Mesothelial cell of epicardium (in vitro differentiated cells): ENCODE measurements at places on chromosomes 6 and 20.
A peak's percentile ranks its signal among the peaks of the same experiment; 100 is the strongest.

- peak overlapping the region; percentile 94 for H3K27ac ChIP-seq
- H3K36me3 ChIP-seq: peaks cover 2% of the 10 kb centered on the region
- H3K4me1 ChIP-seq: peaks cover 69% of the 10 kb centered on the region
- peaks cover 7% of the 10 kb centered on the region for H3K27me3 ChIP-seq
- H3K4me3 ChIP-seq: no peak overlapping the region
- no peak for DNase-seq
Observed at GRCh38 chr20:58130156-58130555, 98.3 kb downstream of the ANKRD60 start.

- no peak for DNase-seq
- H3K36me3 ChIP-seq: peaks cover 29% of the 10 kb centered on the region
- H3K4me1 ChIP-seq: no peaks in the 10 kb centered on the region
Observed at GRCh38 chr6:127288705-127289104, 22.0 kb downstream of the RNF146 start.

- DNase-seq: no peak
- no peak overlapping the region for H3K4me3 ChIP-seq
- H3K27ac ChIP-seq: peak overlapping the region; percentile 87
- peaks cover 23% of the 10 kb centered on the region for H3K4me1 ChIP-seq
- no peaks in the 10 kb centered on the region for H3K27me3 ChIP-seq
- H3K36me3 ChIP-seq: peaks cover 32% of the 10 kb centered on the region
Observed at GRCh38 chr6:122459240-122459639, 12.4 kb downstream of the SERINC1 start.

- no peak overlapping the region for H3K4me3 ChIP-seq
- DNase-seq: no peak
- H3K36me3 ChIP-seq: no peaks in the 10 kb centered on the region
- H3K4me1 ChIP-seq: peaks cover 35% of the 10 kb centered on the region
Observed at GRCh38 chr6:168132531-168133167, 53.6 kb upstream of the FRMD1 start.

GRCh38 chr6:134984821-134985220 lies 34.9 kb upstream of the ALDH8A1 start:
- peaks cover 29% of the 10 kb centered on the region for H3K36me3 ChIP-seq
- no peaks in the 10 kb centered on the region for H3K4me1 ChIP-seq
- no peak overlapping the region for H3K4me3 ChIP-seq

DNA sequence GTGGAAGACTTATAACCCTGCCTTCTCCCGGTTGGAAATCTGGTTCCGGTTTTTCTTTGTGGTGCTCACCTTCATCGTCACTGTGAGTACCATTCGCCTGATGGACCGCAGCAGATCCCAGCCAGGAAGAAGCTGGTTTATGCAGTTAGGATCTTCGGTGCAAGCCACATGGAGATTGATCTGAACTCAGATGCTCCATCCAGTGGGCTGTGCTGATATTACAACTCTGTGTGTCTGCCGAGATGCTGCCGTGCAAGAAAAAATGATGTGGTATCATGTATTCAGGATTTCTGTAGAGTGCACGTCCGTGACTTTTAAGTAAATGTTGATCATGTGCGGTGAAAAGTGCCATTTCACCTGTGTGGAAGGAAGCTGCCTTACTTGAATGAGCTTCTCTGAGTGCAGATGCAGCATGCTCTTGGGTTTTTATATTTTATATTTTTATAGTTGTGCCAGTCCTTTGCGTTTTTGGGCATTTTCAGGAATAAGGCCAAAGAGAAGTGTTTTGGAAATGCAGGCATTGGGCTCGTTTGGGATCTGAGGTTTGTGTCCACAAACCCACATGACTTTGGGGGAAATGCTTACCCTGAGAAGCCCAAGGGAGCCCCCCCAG lies 39.2 kb downstream of the DYNLT1 start:
- H3K4me3 ChIP-seq: no peak overlapping the region
- DNase-seq: peak; percentile 68
- no peaks in the 10 kb centered on the region for H3K27me3 ChIP-seq
- H3K27ac ChIP-seq: no peak overlapping the region
- H3K4me1 ChIP-seq: peaks cover 2% of the 10 kb centered on the region

DNA sequence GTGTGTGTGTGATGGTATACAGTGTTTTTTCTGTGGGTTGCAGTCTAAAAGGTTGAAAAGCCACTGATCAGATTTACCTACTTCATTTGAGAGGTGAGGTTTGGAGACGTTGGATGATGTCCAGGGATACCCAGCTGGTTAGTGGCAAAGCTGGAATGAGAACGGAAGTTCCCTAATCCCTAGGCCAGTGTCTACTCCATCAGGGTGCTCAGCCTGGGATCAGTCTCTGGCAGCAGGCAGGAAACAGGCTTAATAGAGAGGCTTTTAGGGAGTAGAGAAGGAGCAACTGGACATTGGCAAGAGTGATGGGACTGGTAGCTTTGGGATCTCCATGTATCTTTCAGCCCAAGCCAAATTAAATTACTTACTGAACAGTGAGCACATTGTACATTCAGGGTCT lies 80.7 kb downstream of the C6orf52 start:
- DNase-seq: no peak
- no peak overlapping the region for H3K4me3 ChIP-seq
- peaks cover 23% of the 10 kb centered on the region for H3K36me3 ChIP-seq
- no peaks in the 10 kb centered on the region for H3K27me3 ChIP-seq

GRCh38 chr6:28897369-28897745 lies 26.4 kb downstream of the TRIM27 start:
- H3K27me3 ChIP-seq: peaks cover 3% of the 10 kb centered on the region
- H3K4me3 ChIP-seq: peak overlapping the region; percentile 99
- peak overlapping the region; percentile 100 for H3K27ac ChIP-seq
- DNase-seq: no peak
- H3K4me1 ChIP-seq: peaks cover 9% of the 10 kb centered on the region

- DNase-seq: no peak
- H3K36me3 ChIP-seq: peaks cover 15% of the 10 kb centered on the region
- H3K4me1 ChIP-seq: peaks cover 9% of the 10 kb centered on the region
- no peak overlapping the region for H3K4me3 ChIP-seq
- no peaks in the 10 kb centered on the region for H3K27me3 ChIP-seq
- H3K27ac ChIP-seq: peak overlapping the region; percentile 94
Observed at GRCh38 chr6:2790588-2791449, 25.6 kb downstream of the WRNIP1 start.

DNA sequence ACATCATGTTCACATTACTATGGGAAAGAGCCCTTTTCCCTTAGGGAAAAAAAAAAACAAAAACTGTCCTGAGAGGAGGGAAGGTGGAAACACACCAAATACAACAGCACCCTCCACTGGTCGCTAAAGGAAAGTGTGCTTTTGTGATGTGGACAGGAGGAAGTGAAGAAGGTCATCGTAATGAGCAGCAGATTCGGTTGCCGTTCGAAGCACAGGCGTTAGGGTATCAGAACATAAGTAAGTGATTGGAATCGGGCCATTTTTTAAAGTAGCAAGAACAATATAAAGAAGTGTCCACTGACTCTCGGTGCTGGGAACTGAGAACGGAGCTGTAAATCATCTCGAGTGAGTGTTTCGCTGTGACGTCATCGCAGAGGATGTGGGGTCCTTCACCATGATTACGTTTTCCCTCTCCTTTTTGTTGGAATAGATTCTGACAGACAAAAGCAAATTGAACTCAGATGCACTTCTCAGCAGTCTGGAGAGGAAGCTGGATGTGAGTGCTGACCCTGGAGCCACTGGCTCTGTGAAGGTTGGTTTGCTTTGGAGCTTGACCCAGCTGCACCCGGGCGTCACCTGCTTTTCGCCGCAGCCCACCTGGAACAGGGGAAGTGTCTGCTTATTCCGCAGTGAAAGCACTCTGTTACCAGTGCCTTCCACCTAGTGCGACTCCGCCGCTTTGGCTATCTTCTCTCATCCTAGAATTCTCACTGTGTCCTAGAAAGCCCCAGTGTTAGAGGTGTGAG lies 203.6 kb upstream of the GMDS start:
- H3K4me1 ChIP-seq: peaks cover 33% of the 10 kb centered on the region
- no peaks in the 10 kb centered on the region for H3K36me3 ChIP-seq
- H3K27ac ChIP-seq: peak overlapping the region; percentile 3
- peak overlapping the region; percentile 49 for H3K4me3 ChIP-seq
- no peak for DNase-seq

GRCh38 chr6:80338201-80338836 lies 231.8 kb downstream of the BCKDHB start:
- no peak overlapping the region for H3K27ac ChIP-seq
- H3K36me3 ChIP-seq: no peaks in the 10 kb centered on the region
- H3K4me1 ChIP-seq: peaks cover 12% of the 10 kb centered on the region
- DNase-seq: peak; percentile 48

DNA sequence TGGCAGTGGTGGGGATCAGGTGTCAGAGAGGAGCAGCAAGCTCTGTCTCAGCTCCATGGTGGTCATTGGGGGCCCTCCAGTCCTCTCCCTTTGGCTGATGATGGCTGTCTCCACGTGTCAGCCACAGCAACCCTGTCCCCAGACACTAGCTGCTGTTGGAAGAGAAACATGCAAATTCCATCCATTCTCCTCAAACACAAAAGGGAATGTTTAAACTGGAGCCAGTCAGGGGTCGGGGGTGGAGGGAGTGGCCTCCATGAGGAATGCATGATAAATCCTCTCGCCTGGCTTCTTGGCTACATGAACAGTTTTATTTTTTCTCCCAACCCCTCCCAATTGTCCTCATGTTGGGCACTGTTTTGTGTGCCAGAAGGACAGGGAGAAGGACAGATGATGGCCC lies 86.4 kb downstream of the EDN3 start:
- H3K27ac ChIP-seq: peak overlapping the region; percentile 92
- no peaks in the 10 kb centered on the region for H3K36me3 ChIP-seq
- H3K4me1 ChIP-seq: peaks cover 29% of the 10 kb centered on the region
- DNase-seq: no peak
- H3K4me3 ChIP-seq: no peak overlapping the region

- peaks cover 2% of the 10 kb centered on the region for H3K4me1 ChIP-seq
- no peaks in the 10 kb centered on the region for H3K36me3 ChIP-seq
- H3K27ac ChIP-seq: no peak overlapping the region
- H3K27me3 ChIP-seq: no peaks in the 10 kb centered on the region
Observed at GRCh38 chr6:18471232-18471964, 84.2 kb downstream of the RNF144B start.

GRCh38 chr6:73041051-73041450 lies 184.2 kb downstream of the KHDC1L start:
- peak overlapping the region; percentile 27 for H3K27ac ChIP-seq
- peaks cover 12% of the 10 kb centered on the region for H3K36me3 ChIP-seq
- no peak overlapping the region for H3K4me3 ChIP-seq
- no peaks in the 10 kb centered on the region for H3K27me3 ChIP-seq
- no peak for DNase-seq
- H3K4me1 ChIP-seq: peaks cover 14% of the 10 kb centered on the region

DNA sequence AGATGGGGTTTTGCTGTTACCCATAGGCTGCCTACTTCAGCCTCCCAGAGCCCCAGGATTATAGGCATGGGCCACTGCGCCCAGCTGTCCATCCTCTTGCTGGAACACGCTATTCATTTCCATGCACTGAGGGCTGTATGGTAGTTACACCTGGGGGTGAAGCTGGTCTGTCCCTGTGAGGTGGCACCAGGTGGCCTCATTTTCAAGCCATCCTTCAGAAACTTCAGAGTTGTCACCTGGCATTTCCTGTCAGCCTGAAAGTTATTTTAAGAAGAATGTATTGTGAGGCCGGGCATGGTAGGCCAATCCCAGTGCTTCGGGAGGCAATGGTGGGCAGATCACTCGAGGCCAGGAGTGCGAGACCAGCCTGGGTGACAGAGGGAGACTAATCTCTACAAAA lies 147.6 kb downstream of the DTNBP1 start:
- DNase-seq: no peak
- H3K36me3 ChIP-seq: peaks cover 58% of the 10 kb centered on the region
- no peaks in the 10 kb centered on the region for H3K4me1 ChIP-seq
- no peak overlapping the region for H3K4me3 ChIP-seq

GRCh38 chr6:4518506-4518905 lies 257.7 kb upstream of the CDYL start:
- H3K4me1 ChIP-seq: peaks cover 3% of the 10 kb centered on the region
- H3K27ac ChIP-seq: no peak overlapping the region
- H3K27me3 ChIP-seq: no peaks in the 10 kb centered on the region
- no peaks in the 10 kb centered on the region for H3K36me3 ChIP-seq
- H3K4me3 ChIP-seq: no peak overlapping the region

GRCh38 chr6:132819405-132820161 lies 5.2 kb downstream of the RPS12 start:
- H3K36me3 ChIP-seq: peaks cover 32% of the 10 kb centered on the region
- peaks cover 30% of the 10 kb centered on the region for H3K4me1 ChIP-seq
- H3K27me3 ChIP-seq: no peaks in the 10 kb centered on the region
- peak overlapping the region; percentile 79 for H3K27ac ChIP-seq
- no peak overlapping the region for H3K4me3 ChIP-seq

DNA sequence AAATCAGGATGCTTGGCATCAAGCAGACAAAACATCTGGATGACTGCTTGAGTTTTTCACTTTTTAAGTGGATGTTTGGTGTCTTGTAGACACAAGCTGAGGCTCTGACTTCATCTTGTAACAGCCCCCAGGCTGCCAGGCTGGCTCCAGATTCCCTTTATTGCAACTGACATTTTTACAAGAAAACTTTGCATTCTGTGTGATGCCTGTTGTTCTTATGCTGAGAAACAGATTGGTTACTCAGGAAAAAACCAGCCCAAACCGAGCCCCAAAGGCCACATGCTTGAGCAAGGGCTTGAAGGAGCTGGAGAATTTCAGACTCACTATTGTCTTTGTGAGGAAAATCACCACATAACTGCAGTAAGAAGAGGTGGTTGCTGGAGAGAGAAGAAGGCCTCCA lies 98.4 kb upstream of the PREP start:
- H3K4me1 ChIP-seq: no peaks in the 10 kb centered on the region
- no peaks in the 10 kb centered on the region for H3K36me3 ChIP-seq
- H3K4me3 ChIP-seq: no peak overlapping the region
- DNase-seq: no peak

- H3K4me1 ChIP-seq: no peaks in the 10 kb centered on the region
- H3K36me3 ChIP-seq: peaks cover 27% of the 10 kb centered on the region
- no peak overlapping the region for H3K27ac ChIP-seq
- no peak overlapping the region for H3K4me3 ChIP-seq
- H3K27me3 ChIP-seq: no peaks in the 10 kb centered on the region
Observed at GRCh38 chr20:37741055-37741454, 47.2 kb downstream of the CTNNBL1 start.

DNA sequence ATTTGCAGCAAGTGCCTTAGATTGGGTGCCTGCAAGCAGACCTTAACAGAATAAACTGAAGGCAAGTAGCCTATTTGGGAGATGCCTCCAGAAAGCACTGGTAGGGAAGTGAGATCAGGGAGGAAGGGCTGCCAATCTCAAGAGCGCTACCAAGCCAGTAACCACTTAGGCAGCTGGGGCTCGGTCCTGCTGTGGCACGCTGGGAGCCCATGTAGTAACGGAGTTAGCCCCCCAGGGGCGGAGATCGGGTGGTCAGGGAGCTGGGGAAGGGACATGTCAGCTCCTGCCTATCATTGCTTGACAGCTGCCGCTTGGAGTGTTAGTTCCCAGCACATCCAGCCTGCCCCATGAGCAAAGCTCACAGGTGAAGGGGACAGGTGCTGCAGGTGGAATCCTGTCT lies 127.0 kb downstream of the CEBPB start:
- H3K4me1 ChIP-seq: peaks cover 27% of the 10 kb centered on the region
- H3K36me3 ChIP-seq: no peaks in the 10 kb centered on the region

DNA sequence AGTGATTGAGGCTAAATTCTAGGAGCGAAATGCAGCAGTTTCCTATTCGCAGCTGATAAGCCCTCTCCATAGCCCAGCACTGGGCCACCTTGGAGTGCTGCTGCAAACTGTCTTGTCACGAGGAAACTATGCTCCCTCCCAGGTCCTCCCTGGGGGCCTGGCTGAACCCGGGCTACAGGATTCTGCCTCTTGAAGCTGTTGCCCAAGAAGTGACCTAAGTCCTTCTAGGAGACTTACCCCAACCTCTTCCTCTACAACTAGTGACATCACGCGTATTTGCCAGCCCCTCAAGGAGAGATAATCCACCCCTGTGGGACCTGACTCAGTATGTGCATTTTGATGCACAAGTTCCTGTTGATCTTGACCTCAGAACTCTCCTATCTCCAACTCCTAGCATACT lies 26.5 kb upstream of the ZFAND3 start:
- H3K4me3 ChIP-seq: no peak overlapping the region
- peaks cover 16% of the 10 kb centered on the region for H3K4me1 ChIP-seq
- H3K36me3 ChIP-seq: no peaks in the 10 kb centered on the region
- H3K27ac ChIP-seq: no peak overlapping the region
- no peak for DNase-seq
